ENCODE measurements at places on chromosomes 3 and 15.

- DNase-seq = no peak
Measured at GRCh38 chr3:107676469-107677309, 153.9 kb downstream of the BBX start.

DNA sequence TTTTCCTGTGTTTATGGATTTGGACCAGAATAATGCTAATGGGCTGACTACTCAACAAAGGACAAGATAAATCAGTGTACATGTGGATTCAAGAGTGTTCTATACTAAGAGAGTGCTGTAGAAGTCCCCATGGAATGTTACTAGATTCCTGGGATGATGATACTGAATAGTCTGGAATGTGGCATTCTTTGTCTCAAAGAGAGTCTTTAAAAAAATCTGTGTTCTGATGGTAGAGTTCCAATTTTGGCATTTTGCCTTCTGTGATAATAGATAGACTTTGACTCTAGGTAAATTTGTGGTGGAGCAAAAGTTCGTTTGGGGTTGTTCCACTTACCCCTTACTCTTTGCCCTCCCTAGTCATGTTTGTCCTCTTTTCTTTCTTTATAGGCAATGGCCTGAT lies 43.7 kb downstream of the NMD3 start:
- no peak for DNase-seq

DNA sequence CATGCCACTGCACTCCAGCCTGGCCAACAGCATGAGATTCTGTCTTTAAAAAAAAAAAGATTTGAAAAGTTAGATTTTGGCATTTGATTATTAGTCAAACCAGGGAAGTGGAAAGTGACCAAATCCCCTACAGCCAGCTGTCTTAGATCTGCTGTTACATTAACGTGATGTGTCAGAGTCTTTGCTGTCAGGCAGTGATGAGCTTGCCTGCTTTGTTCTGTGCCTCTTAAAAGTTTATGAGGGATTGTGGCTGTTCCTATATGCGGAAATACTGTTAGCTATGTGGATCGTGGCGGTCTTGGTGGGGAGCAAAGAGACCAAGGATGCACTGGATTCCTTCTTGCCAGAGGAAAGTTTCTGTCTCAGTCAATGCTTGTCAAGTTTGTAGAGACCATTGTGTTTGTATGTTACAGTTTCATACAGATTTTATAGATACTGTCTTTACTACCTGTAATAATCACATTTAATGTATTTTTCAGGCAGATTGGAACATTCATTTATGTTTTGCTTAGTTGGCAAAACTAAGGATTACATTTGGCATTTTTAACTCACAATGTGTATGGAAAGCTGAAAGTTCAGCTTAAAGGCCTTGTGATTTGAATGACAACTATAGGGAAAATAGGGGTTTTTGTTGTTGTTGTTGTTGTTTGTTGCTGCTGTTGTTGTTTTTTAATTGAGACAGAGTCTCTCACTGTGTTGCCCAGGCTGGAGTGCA lies 137.4 kb downstream of the VPS8 start:
- DNase-seq = no peak

DNA sequence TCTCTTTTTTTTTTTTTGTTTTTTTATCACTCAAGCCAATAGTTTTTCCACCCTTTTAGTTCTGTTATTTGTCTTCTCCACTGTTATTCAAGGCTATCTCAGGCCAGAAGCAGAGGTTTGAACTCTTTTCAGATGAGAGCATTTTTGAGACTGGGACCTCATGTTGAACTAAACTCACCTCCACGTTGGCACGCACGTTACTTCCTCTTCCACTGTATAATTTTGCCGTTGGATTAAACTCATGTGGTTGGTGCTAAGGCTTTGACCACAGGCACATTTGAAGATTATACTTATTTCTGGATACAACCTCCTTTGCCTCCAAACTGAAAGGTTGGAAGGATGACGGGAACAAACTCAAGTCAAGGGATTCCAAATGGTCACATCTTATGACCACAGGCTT lies 501.3 kb upstream of the TPRG1 start:
- no peak for DNase-seq

- no peak for DNase-seq
Measured at GRCh38 chr3:46730819-46731218, 13.2 kb upstream of the PRSS50 start.

- no peak for DNase-seq
Measured at GRCh38 chr3:196186651-196187573, 24.3 kb downstream of the ZDHHC19 start.
